ENCODE measurements at places on chromosomes 3 and 15.
A peak's percentile ranks its signal among the peaks of the same experiment; 100 is the strongest.

DNA sequence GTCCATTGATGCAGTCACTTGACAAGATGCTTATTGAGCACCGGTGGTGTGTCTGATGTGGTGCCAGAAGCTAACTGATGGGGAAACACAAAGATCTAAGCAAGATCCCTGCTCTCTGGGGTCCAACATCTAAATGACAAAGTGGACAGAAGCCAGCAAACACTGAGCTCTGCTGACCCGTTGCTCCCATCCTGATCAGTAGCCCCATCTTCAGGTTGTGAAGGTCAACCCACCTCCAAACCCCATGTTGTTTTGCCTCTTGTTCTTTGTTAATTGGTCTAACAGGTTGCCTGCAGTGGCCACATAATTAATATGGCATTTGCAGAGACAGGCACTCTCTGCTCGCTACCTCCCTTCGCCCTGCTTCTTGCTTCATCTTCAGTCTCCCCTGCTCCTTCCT lies 21.5 kb upstream of the GLCE start:
- no peak for DNase-seq

DNA sequence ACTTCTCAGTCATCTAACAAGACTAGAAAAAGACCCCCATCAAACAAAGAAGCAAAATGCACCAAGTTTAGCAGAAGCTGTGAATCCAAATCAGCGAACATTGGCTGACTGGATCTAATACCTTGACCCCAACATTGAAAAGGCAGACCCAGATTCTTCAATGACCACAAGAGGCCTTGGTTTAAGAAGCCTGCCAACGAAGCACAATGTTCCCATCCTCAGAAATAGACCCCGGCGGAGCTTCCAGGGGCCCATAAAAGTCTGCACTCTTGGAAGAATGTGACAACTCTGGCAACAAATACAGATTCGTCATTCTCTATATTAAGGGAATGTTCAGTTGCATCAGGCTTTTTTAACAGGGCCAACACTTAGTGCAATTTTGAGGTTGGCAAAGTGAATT lies 112.8 kb upstream of the BCL6 start:
- DNase-seq: no peak

DNA sequence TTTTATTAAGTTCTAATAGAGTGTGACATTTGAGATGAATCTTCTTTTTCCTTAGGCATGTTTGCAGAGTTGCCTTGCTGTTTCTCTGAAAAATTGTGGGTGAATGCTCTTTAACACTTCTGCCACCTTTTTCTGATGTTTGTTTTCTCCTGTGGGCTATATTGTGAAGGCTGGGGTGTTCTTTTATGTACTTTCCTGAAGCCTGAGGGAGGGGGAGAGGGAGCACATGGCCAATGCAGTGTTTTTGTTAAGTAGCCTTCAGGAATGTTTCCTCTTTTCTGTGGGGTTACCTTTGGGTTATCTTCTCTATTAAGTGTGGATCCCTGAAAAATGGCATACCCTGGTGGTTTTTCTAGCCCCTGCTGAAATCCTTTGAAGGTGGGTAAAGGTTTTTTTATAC lies 50.2 kb downstream of the CMC1 start:
- DNase-seq: no peak

- DNase-seq: no peak
Measured at GRCh38 chr15:82647835-82648256, 683 bp upstream of the CPEB1 start.

DNA sequence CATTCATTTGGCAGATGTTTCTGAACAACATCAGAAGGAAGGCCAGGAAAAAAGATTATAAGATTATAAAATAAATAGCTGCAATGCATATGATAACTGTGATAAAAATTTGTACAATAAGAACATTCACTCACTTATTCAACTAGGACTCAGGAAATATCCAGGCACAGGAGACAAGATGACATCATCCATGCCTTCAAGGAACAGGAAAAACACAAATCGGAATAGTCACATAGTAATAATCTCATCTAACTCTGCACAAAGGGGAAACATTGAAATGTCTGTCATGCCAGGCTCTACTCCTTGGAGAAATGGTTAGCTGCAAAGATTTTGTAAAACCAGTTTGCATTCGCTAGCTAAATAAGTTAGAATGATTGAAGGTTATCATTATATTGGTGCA lies 233.5 kb upstream of the AGTR1 start:
- no peak for DNase-seq

GRCh38 chr3:45215466-45215865 lies 10.6 kb downstream of the TMEM158 start:
- DNase-seq: no peak

DNA sequence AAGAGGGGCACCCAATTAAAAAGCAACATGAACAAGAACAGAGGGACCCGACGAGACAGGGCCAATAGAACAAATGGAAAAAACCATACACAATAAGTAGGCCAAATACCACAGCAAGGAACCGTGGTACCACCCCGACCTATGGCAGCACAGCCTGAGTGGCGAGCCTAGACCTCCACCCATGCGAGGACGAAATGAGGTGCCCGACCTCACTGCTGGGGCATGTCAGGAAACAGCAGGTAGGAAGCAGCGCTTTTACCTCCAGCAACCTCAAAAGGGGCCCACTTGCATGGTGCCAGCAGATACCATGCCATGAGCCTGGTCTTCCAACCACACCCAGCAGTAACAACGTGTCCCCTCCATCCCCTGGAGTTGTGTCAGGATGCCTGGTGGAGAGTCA lies 77.9 kb downstream of the PCSK6 start:
- DNase-seq: no peak

- DNase-seq: no peak
Measured at GRCh38 chr15:82165948-82166376, 96.6 kb downstream of the EFL1 start.

GRCh38 chr3:4688411-4688810 lies 195.3 kb downstream of the ITPR1 start:
- no peak for DNase-seq

DNA sequence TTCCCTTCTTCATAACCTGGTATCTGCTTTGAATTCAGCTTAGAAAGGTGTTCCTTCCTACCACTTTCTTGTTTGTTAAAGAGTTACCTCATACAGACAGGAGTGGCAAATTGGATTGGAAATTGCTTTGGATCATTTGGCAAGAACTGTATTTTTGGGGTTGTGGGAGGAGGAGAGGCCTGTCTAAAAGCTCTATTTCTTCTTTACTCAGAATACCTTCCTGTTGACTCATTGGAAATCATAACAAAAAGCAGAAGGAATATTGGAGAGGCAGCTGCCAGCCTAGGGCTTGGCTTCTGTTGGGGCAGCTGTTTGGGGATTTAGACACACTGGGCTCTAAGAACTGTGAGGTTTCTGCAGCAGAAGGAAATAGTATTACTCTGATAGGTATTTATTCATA lies 14.2 kb downstream of the IQGAP1 start:
- no peak for DNase-seq

DNA sequence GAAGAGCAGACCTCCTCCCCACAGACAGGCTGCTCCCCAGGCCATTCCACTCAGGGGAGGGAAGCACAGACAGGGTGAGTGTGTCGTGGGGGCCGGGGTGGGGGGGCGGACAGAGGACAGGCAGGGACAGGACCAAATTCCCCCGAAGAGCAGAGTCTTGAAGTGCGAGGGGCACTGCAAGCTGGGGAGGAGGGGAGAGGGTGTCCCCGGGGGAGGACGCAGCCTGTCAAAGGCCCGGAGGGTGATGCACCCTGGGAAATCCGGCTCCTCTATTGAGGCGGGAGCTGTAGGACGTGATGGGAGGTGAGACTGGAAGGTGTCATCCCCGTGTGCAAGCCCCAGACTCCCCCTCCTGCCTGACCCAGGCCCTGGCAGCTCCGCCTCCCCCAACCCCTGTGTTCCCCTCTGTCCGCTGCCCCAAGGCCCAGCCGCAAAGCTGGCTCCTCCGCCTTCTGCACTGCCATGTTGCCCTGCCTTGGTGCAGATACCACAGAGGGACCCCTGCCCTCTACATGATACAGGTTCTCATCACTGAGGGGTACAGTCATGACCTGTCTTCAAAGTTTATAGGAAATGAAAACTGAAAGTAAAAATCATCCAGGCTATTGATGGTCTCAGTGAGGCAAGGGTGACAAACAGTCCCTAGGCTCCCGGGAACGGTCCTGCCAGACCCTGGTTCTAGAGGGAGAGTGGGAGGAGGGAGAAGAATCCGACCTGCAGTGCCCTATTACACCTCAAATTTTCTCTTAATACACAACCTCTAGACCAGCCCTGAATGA lies 76.3 kb upstream of the IQSEC1 start:
- DNase-seq: no peak

GRCh38 chr15:31045606-31046005 lies 54.2 kb upstream of the MTMR10 start:
- DNase-seq: no peak

DNA sequence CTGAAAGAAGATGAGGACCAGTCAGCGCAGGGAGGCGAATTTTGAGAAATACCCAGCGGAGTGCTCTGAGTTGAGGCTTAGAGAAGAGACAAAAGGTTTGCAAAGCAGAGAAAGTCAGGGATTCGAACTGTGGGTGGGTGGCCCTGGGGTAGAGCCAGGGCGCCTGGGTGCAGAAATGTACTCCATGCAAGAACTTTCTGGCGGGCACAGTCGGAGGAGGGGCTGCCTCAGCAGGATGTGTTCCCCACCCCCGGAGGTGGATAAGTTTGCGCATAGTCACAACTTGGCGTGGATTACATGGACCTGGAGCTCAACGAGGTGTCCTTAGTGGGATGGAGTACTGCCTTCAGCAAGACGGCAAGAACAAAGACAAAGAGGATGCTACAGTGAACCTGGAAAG lies 117.3 kb upstream of the ALDH1A3 start:
- no peak for DNase-seq

- DNase-seq: peak; percentile 35
Measured at GRCh38 chr3:45224824-45225464, 1.1 kb downstream of the TMEM158 start.

DNA sequence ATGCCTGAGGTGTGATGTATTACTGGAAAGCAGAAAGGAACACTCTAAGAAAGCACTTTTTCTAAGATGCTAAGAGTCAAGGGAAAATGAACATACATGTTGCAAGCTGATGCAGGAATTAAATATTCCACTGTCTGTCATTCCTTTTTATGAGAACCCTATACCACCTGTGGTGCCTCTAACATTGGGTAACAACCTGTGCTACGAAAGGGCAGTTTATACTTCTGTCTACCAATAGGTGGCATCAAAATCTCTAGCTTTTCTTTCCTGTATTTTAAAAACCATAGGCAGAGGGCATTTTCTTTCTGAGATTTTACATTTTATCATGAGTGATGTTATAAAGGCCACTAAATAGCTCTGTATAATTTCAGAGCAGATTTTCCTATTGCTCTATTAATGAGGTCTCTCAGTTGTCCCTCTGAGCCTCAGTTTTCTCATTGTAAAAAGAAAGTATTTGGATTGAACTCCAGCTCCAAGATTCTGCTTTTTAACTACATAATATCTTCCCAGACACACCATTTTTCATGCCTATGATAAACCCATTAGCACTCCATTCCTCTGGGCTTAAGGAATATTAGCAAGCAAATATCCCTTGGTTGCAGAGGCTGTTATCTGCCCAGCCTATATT lies 3.5 kb upstream of the CPNE4 start:
- DNase-seq: peak; percentile 20

DNA sequence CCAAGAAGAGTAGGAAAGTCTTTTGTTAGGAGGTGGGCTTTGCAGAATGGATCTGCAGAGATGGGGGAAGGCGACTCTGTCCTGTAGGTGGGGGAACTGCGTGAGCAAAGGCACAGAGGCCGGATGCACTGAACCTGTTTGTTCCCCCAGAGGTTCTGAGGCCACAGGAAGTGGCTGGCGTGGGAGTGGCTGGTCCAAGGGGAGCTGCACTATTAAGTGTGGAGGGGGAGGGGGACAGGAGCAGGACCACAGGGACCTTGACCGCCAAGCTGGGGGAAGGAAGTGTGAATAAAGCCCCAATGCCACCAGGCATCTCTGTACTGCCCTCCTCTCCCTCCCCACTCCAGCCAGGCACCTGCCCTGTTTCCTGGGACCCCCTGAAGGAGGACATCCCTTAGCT lies 51.8 kb downstream of the CYP11A1 start:
- no peak for DNase-seq

- no peak for DNase-seq
Measured at GRCh38 chr3:43338295-43338694, 52.0 kb downstream of the SNRK start.

- DNase-seq: no peak
Measured at GRCh38 chr15:88108477-88108876, 148.1 kb downstream of the NTRK3 start.

DNA sequence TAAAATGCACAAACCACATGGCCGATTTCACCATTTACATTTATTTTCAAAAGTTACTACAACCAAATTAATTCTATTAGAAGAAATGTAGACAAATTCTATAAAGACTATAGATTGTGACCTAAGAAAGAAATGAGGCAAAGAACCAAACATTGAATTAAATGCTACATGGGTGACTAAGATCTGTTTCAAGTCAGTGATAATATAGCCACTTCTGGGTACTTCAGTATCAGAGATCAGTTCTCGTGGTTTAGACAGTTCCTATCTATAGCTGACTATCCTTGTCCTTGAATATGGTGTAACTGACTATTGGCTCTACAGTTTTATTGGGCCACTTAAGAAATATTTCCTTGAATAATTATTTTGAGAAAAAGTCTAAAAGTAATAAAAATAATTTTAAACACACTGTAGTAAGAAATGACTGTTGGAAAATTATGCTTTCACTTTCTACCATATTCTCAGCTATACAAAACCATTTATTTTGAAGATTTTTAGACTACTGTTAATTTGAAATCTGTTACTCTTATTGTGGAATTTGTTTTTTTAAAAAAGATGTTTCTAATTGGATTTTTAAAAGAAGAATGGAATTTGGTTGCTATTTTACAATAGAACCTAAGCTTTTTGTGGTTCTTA lies 14.1 kb downstream of the KCNMB3 start:
- DNase-seq: no peak

- no peak for DNase-seq
Measured at GRCh38 chr15:34953851-34954250, 15.7 kb downstream of the AQR start.

GRCh38 chr3:47296562-47297302 lies 14.0 kb downstream of the KLHL18 start:
- DNase-seq: no peak

DNA sequence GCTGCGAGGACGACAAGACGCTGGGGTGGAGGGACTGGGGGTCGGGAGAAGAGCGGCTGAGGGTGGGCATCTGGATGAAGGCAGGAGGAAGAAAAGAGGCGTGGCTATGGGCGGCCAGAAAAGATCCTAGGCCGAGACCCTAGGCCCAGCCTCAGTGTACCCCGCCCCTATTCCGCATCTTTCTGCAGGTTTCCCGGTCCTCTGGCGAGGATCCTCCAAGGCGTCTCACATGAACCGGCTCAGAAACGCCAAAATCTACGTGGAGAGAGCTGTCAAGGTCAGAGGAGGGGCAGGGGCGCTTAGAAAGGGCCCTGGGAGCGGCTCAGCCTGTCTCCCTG lies 340 bp downstream of the TTLL3 start:
- DNase-seq: no peak

- DNase-seq: no peak
Measured at GRCh38 chr15:51104512-51104911, 9.8 kb upstream of the TNFAIP8L3 start.

DNA sequence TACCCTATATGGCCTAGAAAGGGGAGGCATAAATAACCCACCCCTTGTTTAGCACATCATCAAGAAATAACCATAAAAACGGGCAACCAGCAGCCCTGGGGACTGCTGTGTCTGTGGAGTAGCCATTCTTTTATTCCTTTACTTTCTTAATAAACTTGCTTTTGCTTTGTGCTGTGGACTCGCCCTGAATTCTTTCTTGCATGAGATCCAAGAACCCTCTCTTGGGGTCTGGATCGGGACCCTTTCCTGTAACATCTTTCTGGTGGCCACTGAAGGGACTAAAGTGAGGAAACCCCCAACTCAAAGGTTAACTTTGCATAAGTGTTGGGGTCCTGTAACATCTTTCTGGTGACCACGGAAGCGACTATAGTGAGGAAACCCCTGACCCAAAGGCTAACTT lies 15.7 kb upstream of the HHATL start:
- DNase-seq: no peak

Data from NCI-H526 treated with DMSO at 0.1 percent for 48 hours (cell line).